ENCODE measurements at places on chromosomes 5 and 9.

- DNase-seq: no peak
Measured at GRCh38 chr5:16519435-16519834, 53.8 kb upstream of the ZNF622 start.

GRCh38 chr5:115888027-115888426, 46.3 kb downstream of the AP3S1 start:
- no peak for DNase-seq

DNA sequence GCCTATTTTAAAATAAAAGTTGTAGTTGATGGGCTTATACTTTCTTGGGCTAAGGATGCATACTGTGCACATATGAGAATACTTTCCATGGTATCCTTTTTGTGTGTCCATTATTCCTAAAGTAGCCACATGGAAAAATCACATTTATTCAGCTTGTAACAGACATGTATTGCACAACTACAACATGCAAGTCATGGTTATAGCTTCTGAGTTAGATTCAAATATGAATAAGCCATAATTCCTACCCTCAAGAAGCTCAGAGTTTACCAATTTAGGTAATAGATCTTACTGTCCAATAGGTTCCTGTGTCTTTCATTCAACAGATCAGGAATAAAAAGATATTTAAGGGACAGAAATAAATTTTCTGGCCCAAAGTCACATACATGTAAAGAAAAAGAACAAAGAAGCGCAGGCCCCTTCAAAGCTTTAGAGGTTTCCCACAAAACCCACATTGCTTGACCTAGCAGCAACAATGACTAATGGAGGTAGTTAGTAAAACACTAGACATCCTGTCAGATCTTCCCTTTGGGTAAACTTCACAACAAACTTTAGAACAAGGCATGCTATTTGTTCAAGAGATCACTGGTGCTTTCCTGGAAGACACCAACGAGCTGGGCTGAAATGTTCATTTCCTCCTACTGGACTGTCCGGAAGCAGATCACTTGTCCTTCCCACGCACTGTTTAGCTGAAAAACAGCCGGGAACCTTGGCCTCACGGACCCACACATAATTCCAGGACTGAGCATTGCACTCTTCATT, 78.4 kb upstream of the ITGA1 start:
- no peak for DNase-seq

GRCh38 chr5:160371294-160371693, 868 bp upstream of the C1QTNF2 start:
- DNase-seq: no peak

DNA sequence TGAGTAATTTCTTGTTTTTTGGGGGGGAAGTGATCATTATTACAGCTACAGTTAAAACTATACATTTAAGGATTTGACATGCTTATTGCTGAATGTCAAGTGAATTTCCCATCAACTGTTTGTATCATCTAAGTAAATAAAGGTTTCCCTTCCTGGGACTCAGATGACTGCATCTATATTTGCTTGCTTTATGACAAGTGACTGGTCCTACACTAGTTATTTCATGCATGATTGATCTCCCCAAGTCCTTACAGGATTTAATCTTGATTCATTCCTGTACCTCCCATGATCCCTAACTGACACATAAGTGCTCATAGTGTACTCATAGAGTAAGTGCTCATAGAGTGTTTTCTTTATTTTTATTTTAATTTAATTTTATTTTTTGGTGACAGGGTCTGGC, 2.8 kb downstream of the TXNDC8 start:
- no peak for DNase-seq

DNA sequence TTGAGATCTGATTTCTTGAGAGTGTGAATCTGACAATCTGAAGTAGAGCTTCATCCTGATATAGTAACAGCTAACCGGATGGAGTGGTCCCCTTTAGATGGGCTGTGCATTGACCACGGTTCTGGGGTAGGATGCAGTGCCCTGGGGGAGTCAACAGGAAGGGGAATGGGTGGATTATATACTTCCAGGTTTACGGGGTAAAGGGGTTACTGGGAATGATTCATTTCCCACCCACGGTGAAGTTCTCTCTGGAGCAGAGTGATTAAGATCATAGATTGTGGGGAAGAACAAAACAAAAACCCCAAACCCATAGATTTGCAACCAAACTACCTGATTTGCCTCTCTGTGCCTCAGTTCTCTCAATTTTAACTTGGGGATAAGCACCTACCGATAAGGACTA, 1.5 kb upstream of the B4GALT7 start:
- no peak for DNase-seq

DNA sequence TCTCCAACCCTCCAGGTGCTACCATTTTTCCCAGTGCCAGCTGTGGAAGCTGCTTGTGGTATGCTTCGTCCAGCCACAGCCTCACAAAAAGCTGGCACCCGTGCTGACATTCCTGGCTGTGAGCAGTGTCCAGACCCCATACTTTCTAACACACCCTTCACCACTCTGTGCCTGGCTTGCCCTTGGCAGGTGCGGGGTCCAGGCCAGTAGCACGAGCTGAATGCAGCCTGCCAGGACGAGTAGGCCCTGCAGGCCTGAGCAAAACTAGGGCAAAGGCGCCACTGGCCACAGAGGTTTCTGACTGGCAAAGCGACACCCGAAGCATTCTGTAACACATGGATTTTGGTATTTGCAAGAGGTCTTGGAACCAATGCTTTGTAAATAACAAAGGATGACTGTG, 26.0 kb upstream of the GHR start:
- no peak for DNase-seq

GRCh38 chr9:23812673-23813072, 13.4 kb downstream of the ELAVL2 start:
- no peak for DNase-seq

GRCh38 chr5:105639068-105639467, 2031.7 kb downstream of the EFNA5 start:
- no peak for DNase-seq

- no peak for DNase-seq
Measured at GRCh38 chr9:19922476-19923118, 133.8 kb upstream of the SLC24A2 start.

DNA sequence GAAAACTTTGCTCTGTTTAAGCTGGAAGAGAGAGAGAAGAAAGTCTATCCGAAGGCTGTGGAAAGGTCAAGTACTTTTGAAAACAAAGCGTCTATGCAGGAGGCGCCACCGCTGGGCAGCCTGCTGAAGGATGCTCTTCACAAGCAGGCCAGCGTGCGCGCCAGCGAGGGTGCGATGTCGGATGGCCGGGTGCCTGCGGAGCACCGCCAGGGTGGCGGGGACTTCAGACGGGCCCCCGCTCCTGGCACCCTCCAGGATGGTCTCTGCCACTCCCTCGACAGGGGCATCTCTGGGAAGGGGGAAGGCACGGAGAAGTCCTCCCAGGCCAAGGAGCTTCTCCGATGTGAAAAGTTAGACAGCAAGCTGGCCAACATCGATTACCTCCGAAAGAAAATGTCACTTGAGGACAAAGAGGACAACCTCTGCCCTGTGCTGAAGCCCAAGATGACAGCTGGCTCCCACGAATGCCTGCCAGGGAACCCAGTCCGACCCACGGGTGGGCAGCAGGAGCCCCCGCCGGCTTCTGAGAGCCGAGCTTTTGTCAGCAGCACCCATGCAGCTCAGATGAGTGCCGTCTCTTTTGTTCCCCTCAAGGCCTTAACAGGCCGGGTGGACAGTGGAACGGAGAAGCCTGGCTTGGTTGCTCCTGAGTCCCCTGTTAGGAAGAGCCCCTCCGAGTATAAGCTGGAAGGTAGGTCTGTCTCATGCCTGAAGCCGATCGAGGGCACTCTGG, 32.6 kb downstream of the CD180 start:
- no peak for DNase-seq

DNA sequence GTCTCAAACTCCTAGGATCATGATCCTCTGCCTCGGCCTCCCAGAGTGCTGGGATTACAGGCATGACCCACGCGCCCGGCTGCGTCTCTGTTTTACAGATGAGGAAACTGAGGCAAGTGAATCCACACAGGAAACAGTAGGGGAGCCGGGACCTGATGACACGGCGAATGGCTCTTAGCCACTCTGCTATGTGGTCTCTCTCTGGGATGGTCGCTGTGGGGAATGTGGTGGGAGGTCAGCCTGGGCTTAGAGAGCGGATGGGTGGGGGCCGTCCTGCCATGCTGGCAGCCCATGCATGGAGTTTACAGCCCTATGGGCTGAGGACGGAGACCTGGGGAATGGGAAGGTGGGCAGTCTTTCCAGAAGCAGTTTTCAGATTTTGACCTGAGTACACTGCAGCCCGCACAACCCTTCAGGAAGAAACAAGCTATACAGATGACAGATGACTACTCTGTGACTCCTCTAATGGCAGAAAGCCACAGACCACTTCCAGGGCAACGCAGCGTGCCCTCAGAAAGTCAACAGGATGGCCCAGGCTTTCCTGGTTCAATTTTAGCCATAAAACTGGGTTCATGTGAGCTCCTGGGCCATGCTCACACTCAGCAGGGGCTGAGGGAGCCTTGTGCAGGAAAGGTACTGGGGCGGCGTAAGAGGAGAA, 136.1 kb upstream of the RAPGEF1 start:
- DNase-seq: no peak

DNA sequence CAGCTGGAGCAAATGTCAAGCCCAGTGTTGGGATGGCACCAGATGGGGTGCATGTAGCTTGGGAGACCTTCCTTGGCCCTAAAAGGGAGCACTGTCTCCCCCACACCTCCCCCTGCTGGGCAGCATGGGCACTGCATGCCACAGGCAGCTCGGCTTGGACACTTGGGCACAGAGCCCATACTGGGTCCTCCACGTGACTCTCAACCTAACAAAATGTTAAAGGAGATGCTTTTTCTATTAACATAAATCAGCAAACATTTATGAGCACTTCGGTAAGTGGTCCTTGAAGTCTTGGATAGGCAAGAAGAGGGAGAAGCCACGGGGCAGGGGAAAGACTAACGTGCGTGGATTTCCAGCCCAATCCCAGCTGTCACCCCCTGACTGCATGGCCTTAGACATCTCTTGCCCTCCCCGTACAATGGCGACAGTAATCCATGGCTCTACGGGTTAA, 23.9 kb upstream of the MAPK9 start:
- peak; percentile 59 for DNase-seq

- no peak for DNase-seq
Measured at GRCh38 chr5:179273073-179273435, 72.2 kb downstream of the ADAMTS2 start.

- DNase-seq: no peak
Measured at GRCh38 chr9:14278291-14278721, 35.6 kb downstream of the NFIB start.

Data from stimulated activated CD4-positive, alpha-beta T cell treated with anti-CD3 and anti-CD28 coated beads, TNF-alpha, amount 100 ng/mL, for 48 hours (primary cell).